ENCODE measurements at places on chromosomes 7 and 10.
A peak's percentile ranks its signal among the peaks of the same experiment; 100 is the strongest.

DNA sequence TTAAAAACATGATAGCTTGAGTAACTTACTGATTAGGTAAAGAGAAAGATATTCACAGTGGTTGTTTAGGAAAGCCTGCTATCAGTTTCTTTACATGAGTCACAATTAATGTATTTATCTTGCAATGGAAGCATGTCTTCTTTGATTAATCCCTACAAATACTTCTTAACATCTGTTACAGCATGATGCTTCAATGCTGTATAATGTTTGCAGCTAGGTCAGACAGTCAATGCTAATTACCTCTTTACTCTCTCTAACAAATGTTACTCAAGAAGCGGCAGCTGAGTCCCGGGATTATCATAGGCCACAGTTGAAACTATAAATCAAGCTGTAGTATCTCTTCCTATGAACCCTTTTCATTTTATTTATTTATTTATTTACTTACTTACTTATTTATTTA lies 33.2 kb downstream of the ACBD5 start:
- no peaks in the 10 kb centered on the region for H3K27me3 ChIP-seq
- no peaks in the 10 kb centered on the region for H3K4me1 ChIP-seq
- DNase-seq = no peak
- no peak overlapping the region for H3K4me3 ChIP-seq
- no peak overlapping the region for H3K27ac ChIP-seq

GRCh38 chr10:132470410-132471124 lies 67.0 kb upstream of the INPP5A start:
- H3K36me3 ChIP-seq = no peaks in the 10 kb centered on the region
- H3K4me3 ChIP-seq = no peak overlapping the region
- no peaks in the 10 kb centered on the region for H3K27me3 ChIP-seq
- DNase-seq = no peak
- peaks cover 7% of the 10 kb centered on the region for H3K4me1 ChIP-seq

- no peak overlapping the region for H3K4me3 ChIP-seq
- H3K27ac ChIP-seq = no peak overlapping the region
- H3K4me1 ChIP-seq = no peaks in the 10 kb centered on the region
- H3K27me3 ChIP-seq = no peaks in the 10 kb centered on the region
- no peaks in the 10 kb centered on the region for H3K36me3 ChIP-seq
Measured at GRCh38 chr7:141302617-141303016, 228.8 kb downstream of the TMEM178B start.

DNA sequence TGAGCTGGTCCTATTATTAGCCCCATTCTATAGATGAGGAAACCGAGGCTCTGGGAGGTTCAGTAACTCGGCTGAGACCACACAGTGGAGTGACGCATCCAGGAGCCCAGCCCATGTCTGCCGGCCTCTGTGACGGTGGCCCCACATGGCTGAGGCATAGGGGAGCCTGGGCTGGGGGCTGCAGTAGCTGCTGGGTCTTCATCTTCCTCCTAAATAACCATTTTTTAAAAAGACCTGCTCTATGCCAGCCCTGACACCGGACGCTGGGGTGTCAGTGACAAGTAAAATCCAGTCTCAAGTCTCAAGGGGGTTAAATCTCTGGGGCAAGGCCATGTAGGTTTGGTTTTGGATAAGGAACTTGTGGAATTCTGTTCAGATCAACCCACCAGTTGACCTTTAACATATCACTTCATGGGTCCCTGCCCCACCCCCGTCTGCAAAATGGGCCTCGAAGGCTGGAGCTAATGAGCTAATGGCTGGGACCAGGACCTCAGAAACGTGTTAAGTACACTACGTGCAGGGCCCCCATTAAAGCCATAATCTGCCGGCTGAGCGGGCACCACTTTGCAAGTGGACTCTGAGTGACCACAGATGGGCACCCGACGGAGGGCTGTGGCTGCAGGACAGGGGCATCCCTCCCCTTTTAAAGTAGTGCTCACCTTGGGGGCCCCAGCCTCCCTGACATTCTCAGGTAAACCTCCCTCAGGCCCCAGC lies 136.5 kb upstream of the UNC5B start:
- no peak overlapping the region for H3K4me3 ChIP-seq
- H3K27ac ChIP-seq = no peak overlapping the region
- H3K4me1 ChIP-seq = no peaks in the 10 kb centered on the region
- no peaks in the 10 kb centered on the region for H3K27me3 ChIP-seq

DNA sequence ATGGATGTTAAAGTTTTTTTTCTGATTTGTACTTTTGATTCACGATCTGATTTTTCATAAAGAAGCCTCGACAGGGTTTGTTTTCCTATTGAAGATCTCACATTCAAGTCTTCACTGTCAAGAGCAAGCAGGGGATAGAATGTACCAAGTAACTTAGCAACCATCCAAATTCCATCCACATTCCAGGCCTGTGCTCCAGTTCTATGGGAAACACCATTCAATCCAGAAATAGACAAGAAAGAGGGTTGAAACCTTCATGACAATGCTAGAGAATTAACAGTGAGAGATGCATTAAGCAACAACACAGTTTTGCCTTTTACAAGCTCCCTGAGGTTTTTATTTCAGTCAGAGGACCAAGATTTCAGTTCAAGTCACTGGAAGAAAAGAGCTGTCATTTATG lies 300.2 kb downstream of the NEBL start:
- H3K36me3 ChIP-seq = no peaks in the 10 kb centered on the region
- H3K4me3 ChIP-seq = no peak overlapping the region
- H3K27me3 ChIP-seq = no peaks in the 10 kb centered on the region
- H3K4me1 ChIP-seq = no peaks in the 10 kb centered on the region
- no peak overlapping the region for H3K27ac ChIP-seq
- no peak for DNase-seq

GRCh38 chr7:142855756-142856564 lies 1.1 kb downstream of the EPHB6 start:
- no peaks in the 10 kb centered on the region for H3K27me3 ChIP-seq
- DNase-seq = peak; percentile 84
- H3K27ac ChIP-seq = no peak overlapping the region
- H3K4me1 ChIP-seq = peaks cover 11% of the 10 kb centered on the region
- no peaks in the 10 kb centered on the region for H3K36me3 ChIP-seq

GRCh38 chr7:39083781-39084180 lies 106.1 kb downstream of the POU6F2 start:
- H3K4me1 ChIP-seq = no peaks in the 10 kb centered on the region
- peaks cover 15% of the 10 kb centered on the region for H3K27me3 ChIP-seq
- H3K36me3 ChIP-seq = no peaks in the 10 kb centered on the region
- no peak overlapping the region for H3K4me3 ChIP-seq
- no peak for DNase-seq

DNA sequence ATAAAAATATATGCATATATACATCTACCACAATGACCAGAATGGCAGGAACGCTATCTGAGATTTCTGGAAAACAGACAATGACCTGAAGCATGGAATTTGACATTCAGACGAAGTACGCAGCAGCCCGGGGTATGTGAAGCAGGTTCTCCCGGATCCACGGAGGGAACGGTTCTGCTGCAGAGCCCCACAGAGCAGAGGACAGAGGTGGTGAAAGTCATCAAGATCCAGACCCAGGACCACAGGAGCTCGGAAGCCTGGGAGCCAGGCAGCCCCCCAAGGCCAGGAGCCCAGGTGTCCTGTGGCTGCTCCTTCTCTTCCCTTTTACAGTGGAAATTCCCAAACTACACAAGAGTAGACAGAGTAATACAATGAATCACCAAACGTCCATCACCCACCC lies 42.1 kb upstream of the DNAAF5 start:
- no peak overlapping the region for H3K4me3 ChIP-seq
- no peak overlapping the region for H3K27ac ChIP-seq
- peak; percentile 31 for DNase-seq
- no peaks in the 10 kb centered on the region for H3K27me3 ChIP-seq
- no peaks in the 10 kb centered on the region for H3K4me1 ChIP-seq

DNA sequence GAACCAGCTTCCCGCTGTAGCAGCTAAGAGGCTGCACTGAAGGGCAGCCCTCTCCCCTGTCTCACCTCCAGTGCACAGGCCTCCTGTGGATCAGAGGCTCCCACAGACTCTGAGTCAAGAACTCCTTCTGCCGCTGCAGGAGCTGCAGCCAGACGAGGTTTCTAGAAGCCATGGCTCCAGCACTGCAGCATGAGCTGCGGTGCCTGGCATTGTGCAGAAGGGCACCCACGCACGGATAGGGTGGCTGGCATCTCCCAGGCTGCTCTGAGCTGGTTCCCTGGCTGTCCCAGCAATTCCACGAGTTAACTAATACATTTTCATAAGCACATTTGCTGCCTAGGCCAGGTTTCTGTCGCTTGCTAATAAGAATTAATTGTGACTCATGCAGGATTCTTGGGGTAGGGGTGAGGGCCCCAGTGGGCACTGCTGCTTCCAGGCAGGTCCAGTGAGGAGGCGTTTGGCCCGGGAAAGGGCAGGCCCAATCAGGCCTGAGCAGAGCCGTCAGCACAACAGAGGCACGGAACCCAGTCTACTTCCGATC lies 594.2 kb downstream of the DNAJB6 start:
- no peak for DNase-seq
- no peak overlapping the region for H3K27ac ChIP-seq
- H3K4me1 ChIP-seq = no peaks in the 10 kb centered on the region
- H3K36me3 ChIP-seq = no peaks in the 10 kb centered on the region
- H3K4me3 ChIP-seq = no peak overlapping the region
- H3K27me3 ChIP-seq = peaks cover 7% of the 10 kb centered on the region

DNA sequence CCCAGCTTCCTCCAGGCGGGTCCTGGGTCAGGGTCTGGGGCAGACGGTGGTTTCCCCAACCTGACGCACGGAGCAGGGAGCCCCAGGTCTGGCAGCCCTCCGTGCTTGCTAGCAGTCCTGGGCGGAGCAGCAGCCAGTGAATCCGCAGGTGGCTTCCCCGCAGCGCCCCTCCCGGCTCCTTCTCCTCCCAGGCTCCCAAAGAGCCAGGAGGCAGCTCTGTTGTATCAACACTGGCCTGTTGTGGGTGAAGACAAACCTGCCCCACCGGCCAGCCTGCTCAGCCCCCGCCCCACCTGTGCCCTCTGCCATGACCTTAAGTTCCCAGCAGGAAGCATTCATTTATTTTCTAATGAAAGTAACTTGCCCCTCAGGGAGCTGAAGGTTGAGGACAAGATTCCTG lies 24.0 kb upstream of the TMEM213 start:
- peak; percentile 51 for DNase-seq
- H3K4me3 ChIP-seq = no peak overlapping the region
- no peak overlapping the region for H3K27ac ChIP-seq

GRCh38 chr7:7103343-7104313 lies 78.7 kb upstream of the C1GALT1 start:
- no peaks in the 10 kb centered on the region for H3K27me3 ChIP-seq
- H3K4me3 ChIP-seq = peak overlapping the region; percentile 21
- no peak overlapping the region for H3K27ac ChIP-seq
- no peak for DNase-seq
- peaks cover 7% of the 10 kb centered on the region for H3K4me1 ChIP-seq

- H3K4me3 ChIP-seq = no peak overlapping the region
- no peak for DNase-seq
- H3K27ac ChIP-seq = no peak overlapping the region
- H3K27me3 ChIP-seq = peaks cover 13% of the 10 kb centered on the region
- H3K4me1 ChIP-seq = no peaks in the 10 kb centered on the region
- H3K36me3 ChIP-seq = no peaks in the 10 kb centered on the region
Measured at GRCh38 chr7:1721047-1721690, 51.1 kb downstream of the ELFN1 start.

DNA sequence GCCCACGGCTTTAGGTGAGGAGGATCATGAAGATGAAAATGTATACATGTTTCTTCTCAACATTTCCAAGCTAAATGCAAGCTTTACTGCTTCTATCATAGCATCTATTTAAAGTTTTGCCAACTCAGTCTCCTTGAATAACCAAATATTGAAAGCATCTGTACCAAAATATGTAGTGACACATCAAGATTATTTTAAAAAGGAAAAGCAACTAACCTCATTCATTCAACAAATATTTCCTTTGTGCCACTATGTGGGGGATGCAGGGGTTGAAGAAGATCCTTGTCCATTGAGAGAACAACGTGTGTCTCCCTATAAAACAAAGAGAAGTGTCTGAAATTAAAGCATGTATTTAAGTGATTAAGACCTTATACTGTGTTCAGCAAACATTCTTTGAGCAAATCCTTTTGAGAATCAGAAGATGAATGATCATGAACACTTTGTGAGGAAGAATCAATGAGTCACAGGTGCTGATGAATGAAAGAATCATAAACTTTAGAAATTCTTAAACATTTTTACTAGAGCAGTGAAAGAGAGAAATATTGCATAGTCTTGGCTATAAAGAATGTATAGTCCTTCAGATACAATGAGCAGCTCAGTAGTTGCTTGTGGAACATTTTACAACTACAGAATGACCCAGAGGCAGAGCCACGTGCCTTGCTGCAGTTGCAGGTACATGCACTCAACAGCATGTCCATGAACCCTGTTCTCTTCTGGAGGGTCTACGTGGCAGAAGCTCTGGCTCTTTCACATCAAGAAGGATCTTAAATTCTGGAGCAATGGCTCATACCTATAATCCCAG lies 13.9 kb downstream of the TAS2R60 start:
- H3K36me3 ChIP-seq = no peaks in the 10 kb centered on the region
- H3K27ac ChIP-seq = no peak overlapping the region
- no peaks in the 10 kb centered on the region for H3K27me3 ChIP-seq
- DNase-seq = no peak
- no peaks in the 10 kb centered on the region for H3K4me1 ChIP-seq

GRCh38 chr10:86217371-86218080 lies 149.1 kb downstream of the GRID1 start:
- H3K4me3 ChIP-seq = no peak overlapping the region
- H3K27ac ChIP-seq = no peak overlapping the region
- no peaks in the 10 kb centered on the region for H3K36me3 ChIP-seq
- H3K4me1 ChIP-seq = no peaks in the 10 kb centered on the region
- no peaks in the 10 kb centered on the region for H3K27me3 ChIP-seq
- DNase-seq = no peak

- no peak overlapping the region for H3K4me3 ChIP-seq
- H3K27me3 ChIP-seq = no peaks in the 10 kb centered on the region
- H3K36me3 ChIP-seq = no peaks in the 10 kb centered on the region
- peaks cover 40% of the 10 kb centered on the region for H3K4me1 ChIP-seq
Measured at GRCh38 chr7:112182749-112183148, 23.4 kb downstream of the DOCK4 start.

DNA sequence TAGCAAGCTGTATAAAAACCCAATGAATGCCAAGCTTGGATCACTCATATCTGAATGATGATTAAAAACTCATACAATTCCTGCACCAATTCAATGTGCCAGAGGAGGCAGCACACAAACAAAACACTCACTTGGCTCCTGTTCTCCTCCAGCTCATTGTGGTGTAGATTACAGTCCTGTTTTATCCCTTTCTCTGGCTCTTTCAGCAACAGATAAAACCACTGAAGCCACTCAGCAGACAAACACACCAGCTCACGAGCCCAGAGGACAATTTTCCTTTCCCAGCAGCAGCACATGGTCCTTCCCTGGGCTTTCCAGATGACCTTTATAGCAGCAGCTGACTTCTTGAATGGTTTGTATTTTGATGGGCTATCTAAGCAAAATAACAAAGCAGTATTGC lies 107.3 kb upstream of the STARD3NL start:
- no peak for DNase-seq
- H3K27me3 ChIP-seq = no peaks in the 10 kb centered on the region
- no peak overlapping the region for H3K27ac ChIP-seq
- H3K36me3 ChIP-seq = no peaks in the 10 kb centered on the region
- H3K4me3 ChIP-seq = no peak overlapping the region
- no peaks in the 10 kb centered on the region for H3K4me1 ChIP-seq

All from upper lobe of right lung (tissue), 1 donor.